Melanocyte of skin (primary cell): ENCODE measurements at places on chromosomes 3 and 15. TPM values are rescaled to one million over a fixed set of nuclear protein-coding genes. Genes with fewer than 3 reads are reported as not detected.

Gene RFT1
- total RNA-seq, result 11.7 and 25.3 TPM in 2 replicates

Gene FMN1
- total RNA-seq, result 340 and 658 TPM in 2 replicates

Gene C15orf61
- total RNA-seq, result 2.0 and 2.7 TPM in 2 replicates

Gene CPLX3
- total RNA-seq, result 0.15 TPM in 1 of 2 replicates, not detected in the other

Gene MAP6D1
- 5.0 and 5.9 TPM in 2 replicates for total RNA-seq

Gene ALCAM
- 9.6 and 22.9 TPM in 2 replicates for total RNA-seq

Gene LMAN1L
- not detected in 2 replicates for total RNA-seq

Gene SLC25A20
- 13.0 and 16.0 TPM in 2 replicates for total RNA-seq

Gene GOLGA8T
- total RNA-seq, result not detected in 2 replicates

Gene CHST13
- total RNA-seq, result not detected in 2 replicates

Gene CADM2
- not detected in 2 replicates for total RNA-seq

Gene TGM5
- total RNA-seq, result 0.15 TPM in 1 of 2 replicates, not detected in the other

Gene GABRG3
- total RNA-seq, result 4.5 and 28.7 TPM in 2 replicates

Gene SLCO2A1
- under 0.01 TPM in 1 of 2 replicates, not detected in the other for total RNA-seq

Gene GOLGA8G
- total RNA-seq, result not detected in 2 replicates

Gene SERINC4
- total RNA-seq, result not detected in 2 replicates

Gene GHRL
- total RNA-seq, result not detected in 2 replicates

Gene TM4SF18
- 1.7 and 4.5 TPM in 2 replicates for total RNA-seq

Gene ZNF501
- 2.8 and 3.3 TPM in 2 replicates for total RNA-seq

Gene RAB7A
- total RNA-seq, result 162 and 176 TPM in 2 replicates

Gene FSTL1
- total RNA-seq, result 283 and 284 TPM in 2 replicates
